ENCODE measurements at places on chromosomes 5 and 9.

GRCh38 chr9:96476591-96476990 lies 26.6 kb downstream of the HABP4 start:
- no peak for DNase-seq

DNA sequence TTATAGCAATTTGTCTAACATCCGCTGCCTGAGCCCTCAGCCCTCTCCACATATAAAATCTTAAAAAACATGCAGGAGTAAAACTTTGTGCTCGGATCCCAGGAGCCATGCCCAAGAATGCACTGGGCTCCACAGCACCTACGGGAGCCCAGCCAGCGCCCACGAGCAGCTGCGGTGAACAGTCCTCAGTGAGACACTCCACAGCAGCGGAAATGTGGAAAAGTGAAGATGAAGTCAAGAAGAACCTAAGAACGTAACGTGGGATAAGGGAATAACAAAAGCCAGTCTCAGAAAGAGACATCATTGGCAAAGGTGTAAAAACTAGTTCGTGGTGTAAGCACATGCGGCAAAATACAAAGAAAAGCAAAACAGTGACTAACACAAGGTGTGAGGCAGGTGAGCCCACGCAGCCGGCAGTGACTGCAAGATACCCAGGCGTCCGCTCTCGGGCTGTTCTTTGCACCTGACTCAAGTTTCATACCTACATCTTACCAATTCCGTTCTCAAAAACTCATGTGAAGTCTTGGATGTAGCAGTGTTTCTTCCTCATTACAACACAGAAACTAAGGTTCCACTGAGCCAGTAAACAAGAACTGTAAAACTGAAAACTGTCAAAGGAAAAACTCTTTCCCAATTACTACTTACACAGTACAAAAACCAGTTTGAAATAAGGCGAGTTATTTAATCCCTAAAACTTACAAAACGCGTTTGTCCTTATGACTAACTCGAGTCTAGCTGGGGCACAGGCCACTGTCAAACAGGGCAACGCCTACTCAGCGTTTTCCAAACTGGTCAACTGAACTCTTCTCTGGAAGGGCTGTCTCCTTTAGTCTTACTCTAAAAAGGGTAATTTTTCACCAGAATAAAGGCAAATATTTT lies 1.7 kb downstream of the CAMSAP1 start:
- DNase-seq = no peak

DNA sequence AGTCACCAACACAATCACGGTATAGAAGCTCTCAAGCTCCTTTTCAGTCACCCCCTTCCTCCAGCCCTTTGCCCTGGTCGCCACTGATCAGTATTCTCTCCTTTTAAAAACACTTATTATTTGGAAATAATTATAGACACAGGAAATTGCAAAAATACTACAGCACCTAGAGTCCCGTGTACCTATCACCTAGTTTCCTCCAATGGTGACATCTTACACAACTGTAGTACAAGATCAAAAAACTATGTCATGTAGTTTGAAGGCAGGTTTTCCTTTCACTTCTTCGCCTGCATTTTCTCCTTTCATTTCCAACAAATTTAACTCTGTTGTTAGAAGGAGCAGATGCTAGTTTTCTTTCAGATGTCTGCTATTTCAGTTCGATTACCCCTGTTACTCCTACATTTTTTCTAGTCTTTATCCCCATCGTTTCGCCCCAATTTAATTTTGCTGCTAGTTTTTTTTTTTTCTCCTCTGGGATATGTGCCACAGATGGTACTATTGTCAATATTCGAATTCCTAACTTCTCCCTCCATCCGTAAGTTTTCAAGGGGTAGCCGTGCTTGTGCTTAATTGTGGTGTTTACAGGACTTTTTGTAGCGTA lies 612 bp upstream of the ATG10 start:
- DNase-seq = no peak

DNA sequence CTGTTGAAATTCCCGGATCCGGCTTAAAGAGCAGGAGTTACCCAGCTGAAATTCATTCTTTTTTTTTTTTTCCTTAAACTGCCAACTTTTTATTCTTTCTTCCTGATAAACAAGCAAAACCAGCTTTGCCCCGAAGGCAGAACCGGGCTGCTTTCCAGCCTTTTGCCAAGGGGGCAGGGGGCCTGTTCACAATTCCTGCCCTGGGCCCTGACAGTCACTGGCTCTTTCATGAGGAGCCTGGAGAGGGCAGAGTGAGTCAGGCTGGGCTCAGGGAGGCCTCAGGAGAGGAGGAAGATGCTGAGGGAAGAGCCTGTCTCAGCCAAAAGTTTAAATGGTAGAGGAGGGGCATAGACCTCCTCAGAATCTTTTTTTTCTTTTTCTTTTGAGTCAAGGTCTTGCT lies 4.8 kb downstream of the GLIPR2 start:
- no peak for DNase-seq

DNA sequence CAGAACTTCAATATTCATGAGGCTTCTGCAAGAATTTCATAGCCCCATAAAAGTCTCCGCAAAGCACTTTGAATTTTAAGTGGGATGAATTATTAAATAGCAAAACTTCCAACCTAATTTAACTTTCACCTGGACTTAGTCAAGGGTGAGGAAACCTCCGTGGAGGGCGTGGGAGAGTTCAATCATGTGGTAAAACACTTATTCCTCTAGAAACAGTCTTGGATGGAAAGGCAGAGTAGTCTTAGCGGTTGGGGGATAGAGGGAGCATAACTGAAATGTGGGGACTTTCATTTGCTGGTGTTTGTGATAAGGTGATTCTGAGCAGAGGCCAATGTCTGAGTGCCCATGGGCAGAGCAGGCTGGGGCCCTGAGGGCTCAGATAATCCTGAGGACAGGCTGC lies 241.9 kb downstream of the IRX1 start:
- DNase-seq = no peak

GRCh38 chr9:113638897-113639296 lies 175.4 kb downstream of the RGS3 start:
- no peak for DNase-seq

GRCh38 chr9:133888809-133889491 lies 103.2 kb downstream of the VAV2 start:
- no peak for DNase-seq

- DNase-seq = no peak
These were observed 25.6 kb upstream of the TUSC1 start for GRCh38 chr9:25703701-25704357.

DNA sequence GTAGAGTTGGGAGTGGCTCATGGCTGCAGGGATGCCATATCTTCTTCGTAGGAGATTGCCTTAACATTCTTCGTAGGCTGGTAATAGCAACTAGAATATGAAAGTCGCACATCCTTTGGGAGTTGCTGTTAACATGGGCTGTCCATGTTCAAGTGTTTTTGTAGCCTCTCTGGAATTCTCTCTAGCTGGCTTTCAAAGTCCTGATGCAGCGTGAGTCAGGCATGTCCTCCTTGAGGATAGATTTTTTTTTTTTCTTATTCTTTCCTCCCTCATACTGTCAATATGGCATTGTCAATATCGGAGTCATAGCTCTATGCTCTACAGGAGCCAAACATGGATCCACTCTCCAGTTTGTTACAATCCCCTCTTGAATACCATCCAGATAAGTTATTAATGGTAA lies 494.8 kb upstream of the WWC1 start:
- DNase-seq = no peak

- no peak for DNase-seq
These were observed 49.0 kb downstream of the ZNF462 start for GRCh38 chr9:106911951-106912350.

DNA sequence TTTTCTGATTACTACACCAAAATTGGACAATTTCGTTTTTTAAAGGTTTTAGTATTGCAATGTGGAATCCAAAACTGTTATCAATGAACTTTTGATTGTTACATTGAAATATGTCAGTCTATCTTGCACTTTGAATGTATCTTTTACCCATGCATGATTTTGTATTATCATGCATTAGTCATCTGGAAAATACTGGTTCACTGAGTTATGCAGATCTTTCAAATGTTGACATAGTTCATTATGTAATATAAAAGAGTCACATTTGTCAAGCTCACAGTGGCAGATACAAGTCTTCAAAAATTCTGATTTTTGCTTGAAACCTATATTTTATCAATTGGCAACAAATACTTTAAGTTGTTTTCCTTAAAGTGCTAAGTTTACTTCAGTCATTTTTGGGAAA lies 85.2 kb downstream of the NR3C1 start:
- no peak for DNase-seq

DNA sequence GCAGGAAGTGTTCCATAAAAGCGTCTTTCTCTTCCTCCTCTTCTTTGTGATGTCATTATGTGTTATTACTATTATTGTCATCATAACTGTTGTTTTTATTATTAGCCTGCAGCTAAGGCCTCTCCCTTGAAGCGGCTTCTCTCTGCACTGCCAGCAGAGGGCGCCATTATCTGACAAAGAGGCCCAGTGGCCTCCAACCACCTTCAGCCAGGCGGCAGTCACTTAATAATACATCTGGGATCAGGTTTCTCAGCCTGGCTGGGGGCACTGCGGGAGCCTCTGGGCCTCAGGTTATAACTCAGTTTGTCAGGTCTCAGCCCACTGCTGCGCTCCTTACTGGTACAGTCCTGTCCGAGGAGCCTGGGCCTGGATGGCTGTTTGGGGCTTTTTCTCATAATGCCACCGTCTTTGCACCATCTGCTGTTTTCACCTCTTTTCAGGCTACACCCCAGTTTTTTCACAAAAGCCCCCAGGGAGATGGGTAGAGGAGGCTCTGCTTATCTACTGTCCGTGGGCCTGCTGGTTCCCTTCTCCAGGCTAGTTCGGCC lies 281.9 kb downstream of the NSG2 start:
- no peak for DNase-seq

- DNase-seq = no peak
These were observed 396.9 kb downstream of the PDE4D start for GRCh38 chr5:59496524-59497134.

- DNase-seq = no peak
These were observed 19.2 kb downstream of the GSN start for GRCh38 chr9:121286973-121287741.

DNA sequence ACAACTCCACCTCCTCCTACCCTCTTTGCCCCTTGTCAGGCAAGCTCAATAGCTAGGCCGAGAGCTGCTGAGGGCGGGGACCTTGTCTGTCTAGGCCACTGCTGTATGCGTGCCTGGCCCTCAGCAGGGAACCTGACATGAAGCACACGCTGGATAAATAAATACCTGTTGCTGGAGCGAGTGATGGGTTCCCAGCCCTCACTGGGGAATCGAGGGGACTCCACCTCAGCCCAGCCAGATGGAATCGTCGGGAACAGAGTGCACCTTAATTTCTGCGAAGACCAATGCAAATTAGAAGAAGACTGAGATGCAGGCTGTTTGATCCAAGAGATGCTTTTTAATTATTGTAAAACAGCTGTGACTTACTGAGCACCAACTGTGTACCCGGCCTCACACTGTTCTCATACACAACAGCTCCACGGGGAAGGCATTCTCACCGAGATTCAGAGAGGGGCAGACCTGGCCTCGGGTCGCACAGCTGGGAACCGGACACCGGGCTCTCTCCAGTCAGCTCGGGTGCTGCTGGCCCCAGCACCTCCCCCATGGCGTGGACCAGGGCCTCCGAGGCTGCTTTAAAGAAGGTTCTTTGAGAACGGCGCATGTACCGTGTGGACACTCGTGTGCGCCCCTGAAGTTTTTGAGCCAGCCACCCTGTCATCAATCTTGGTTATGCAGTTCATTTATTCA lies 109.7 kb upstream of the IER5L start:
- DNase-seq = no peak

- no peak for DNase-seq
These were observed 346.9 kb upstream of the TLE4 start for GRCh38 chr9:79224672-79225433.

- DNase-seq = no peak
These were observed 63.4 kb downstream of the BARX1 start for GRCh38 chr9:93891549-93892310.

DNA sequence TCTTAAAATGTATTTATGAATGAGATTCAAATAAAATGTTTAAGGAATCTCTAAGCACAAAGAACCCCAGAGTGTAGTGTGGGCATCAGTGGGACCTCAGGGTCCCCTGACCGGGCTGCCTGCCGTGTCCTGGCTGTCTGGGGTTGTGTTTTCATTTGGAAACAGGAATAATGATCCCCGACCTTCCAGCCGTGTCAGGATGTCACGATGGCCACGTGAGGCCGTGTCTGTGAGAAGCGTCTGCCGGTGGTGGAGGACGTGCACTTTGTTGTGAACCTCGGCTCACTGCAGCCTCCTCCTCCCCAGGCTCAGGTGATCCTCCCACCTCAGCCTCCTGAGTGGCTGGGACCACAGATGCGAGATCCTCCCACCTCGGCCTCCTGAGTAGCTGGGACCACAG lies 4.3 kb downstream of the TRAF2 start:
- DNase-seq = no peak

- no peak for DNase-seq
These were observed 156.0 kb downstream of the ZNF462 start for GRCh38 chr9:107018861-107019545.

- DNase-seq = no peak
These were observed 591.8 kb downstream of the PDE4D start for GRCh38 chr5:59301727-59302126.

DNA sequence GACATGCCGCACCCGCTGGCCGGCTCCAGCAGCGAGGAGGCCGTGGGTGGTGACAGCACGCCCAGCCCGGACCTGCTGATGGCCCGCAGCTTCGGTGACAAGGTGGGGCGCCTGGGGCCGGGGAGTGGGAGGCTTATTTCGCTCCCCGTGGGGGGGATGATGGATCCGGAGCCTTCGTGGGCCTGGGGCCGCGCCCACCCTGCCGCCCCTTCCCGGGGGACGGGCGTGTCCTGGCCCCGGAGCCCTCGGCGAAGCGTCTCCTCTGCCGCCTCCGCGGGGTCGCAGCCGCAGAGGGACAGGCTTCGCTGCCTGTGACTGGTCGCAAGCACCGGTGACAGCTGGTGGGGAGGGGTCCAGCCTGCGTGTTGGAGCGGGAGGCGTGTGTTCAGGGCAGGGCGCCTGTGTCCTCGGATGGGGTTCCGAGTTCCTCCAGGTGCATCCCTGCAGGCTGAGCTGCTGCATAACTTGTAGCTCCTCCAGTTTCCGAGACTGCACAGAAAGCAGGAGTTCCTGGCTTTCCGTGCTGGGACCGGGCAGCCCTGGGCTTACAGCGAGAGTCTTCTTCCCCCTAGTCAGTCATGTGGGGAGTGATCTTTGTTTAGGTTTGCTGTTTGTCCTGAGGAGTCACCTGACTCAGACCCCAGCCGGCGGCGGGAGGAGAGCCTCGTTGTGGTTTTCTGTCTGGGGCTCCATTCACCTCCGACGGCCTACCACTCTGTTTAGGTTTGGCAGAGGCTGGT lies 666 bp downstream of the SNX30 start:
- no peak for DNase-seq

DNA sequence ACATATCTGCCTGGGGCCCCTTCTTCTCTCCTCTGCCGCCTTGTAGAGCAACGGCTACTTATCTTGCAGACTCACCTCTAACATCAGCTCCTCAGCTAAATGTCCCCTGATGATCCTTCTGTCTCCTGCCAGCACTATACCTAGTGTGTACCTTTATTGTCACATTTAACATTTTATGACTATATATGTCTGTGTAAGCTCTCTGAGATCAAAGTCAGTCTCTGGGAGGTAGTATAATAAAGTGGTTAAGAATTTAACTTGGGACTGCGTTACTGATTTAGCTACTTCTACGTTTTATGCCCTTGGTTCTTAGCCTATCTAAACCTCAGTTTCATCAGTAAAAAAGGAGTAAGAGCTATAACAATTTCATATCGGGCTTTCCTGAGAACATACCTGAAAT lies 2.2 kb downstream of the TMED7 start:
- no peak for DNase-seq
